A172 (cell line): ENCODE measurements at places on chromosomes 7 and 10.

DNA sequence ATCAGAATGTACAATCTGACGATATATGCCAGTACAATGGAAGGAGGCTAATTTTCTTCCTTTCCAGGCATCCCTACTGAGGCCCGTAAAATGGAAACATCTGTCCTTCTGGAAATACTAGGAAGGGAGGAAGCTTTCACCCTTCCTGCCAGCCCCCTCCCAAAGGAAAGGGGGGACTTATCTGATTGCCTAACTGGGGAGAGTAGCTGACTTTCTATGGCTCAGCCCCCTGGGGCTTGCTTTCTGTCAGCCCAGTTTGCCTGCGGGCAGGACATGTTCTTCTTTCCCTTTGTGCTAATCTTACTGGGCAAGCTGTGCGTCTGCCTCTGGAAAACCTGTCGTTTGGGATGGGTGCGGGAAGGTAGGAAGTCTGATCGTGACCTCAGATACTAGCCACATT is 508.9 kb downstream of the SUGCT start:
- DNase-seq = no peak

DNA sequence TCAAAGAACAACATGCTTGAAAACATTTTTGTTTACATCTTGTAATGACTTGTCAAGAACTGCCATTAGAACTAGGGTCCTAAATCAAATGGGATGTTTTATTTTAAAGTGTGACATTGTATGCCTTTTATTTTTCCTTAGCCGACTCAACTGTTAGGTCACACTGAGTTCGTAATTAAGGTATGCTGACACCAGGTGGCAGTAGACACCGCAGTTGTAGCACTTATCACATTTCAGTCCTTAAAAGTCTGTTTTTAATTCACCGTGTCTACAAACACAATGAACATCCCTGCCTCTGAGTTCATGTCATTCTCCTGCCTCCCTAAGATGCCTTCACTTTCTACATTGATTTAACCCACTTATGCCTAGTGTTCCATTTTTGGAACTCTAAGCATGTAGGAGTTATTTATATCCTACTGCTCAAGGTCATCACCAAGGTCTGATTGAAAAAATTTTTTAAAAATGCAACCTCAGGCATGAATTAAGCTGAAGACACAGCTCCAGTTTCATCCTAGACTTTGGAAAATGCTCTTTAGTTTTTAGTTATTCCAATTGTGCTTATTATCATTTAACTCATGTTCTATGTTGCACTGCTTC is 186.1 kb downstream of the BMPER start:
- peak; percentile 49 for DNase-seq

DNA sequence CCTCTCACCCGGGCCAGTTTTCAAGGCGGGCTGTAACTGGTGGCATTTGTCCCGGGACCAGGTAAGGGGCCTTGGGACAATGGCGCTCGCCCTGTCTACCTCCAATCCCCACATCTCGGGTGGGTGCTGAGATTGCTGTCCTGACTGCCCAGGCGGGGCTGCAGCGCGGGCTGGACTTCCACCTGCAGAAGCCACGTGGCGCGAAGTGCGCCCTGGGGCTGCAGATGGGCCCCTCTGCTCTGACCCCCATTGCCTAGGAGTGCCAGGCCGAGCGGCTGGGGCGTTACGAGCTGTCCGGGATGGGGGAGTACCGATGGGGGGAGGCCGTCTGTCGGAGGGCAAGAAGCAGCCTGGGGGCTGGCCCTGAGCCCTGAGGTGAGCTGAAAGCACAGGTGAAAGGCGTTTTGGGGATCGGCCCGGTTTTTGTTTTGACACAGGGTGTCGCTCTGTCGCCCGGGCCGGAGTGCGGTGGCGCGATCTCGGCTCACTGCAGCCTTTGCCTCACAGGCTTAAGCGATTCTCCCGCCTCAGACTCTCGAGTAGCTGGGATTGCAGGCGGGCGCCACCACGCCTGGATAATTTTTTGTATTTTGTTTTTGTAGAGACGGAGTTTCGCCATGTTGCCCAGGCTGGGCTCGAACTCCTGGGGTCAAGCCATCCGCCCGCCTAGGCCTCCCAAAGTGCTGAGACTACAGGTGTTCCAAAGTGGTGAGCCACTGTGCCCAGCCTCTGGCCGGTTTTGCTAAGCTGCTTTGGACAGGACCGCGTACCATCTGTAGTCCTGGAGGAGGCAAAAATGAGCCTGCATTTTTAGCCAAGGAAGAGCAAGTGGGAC is at the start of gene SFXN2:
Gene SFXN2 (plus strand): TSS at position 16 of the 835 bp plus-strand sequence. CDS start 12,001 bp downstream, outside the sequence.
- DNase-seq = no peak

DNA sequence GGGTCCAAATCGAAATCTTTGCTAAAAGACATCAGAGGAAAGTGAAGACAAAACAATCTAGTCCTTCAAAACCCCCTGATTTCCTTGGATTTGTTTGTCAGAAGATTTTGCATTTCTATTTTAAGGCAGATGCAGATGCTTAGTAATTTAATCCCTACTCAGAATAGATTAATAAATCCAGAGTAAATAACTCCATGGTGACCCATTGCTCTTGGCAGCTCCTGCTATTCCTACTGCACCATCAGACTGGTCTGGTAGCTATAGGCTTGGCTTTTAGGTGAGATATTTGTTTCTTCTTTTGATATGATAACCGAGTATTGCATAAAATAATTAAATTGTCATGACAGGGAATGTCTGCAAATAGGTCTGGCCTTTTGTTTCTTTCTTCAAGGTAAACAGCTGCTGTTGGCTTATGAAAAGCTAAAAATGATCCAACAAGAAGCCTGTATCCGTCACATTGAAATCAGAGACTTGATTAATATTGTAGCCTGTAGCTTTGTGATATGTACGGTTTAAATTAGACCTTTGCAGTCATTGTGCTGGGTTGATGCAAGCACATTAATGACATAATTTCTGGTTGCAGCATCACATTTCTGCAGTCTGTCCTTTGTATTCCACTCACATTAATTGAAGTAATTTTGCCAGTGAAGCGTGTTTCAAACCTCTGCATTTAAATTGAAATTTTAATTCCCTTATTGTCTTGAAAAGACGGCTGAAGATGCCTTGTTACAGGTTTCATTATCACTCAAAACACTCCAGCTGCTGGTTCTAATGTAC is 40.7 kb downstream of the EXOC4 start:
- no peak for DNase-seq

DNA sequence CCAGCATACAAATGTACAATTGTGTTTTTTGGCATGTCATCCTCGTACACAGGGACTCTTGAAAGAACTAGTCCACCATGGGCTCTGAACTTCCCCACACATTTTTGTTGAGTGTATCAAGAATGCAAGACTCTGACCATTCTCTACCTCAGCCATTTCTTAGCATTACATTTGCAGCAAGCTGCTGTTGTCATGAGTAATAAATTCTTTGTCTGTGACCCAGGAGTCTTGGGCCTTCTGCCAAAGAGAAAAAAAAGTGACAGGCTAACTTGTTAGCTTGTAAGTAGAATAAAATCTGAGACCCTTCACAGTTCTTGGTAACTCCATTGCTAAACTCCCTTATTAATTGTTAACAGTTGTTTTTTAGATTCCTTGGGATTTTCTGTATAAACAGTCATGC is 542.3 kb upstream of the MBL2 start:
- DNase-seq = peak; percentile 33

DNA sequence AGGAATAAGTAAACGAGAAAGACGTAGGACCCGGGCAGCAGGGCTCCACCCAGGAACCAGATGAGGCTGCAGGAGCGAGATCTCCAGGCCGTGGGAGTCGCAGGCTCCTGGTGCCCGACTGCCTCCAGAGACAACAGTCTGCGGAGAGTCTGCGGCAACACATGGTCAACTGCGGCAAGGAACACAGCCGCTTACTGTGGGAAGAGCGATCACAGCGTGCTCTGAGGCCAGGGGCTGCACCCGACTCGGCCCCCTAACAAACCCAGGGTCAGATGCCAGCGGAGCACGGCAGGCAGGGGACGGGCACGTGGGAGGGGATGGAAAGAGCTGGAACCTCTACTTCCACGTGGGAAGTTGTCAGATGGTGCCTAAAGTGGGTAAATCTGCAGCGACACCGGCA is 26.6 kb downstream of the GET4 start:
- DNase-seq = no peak

- no peak for DNase-seq
Measured at GRCh38 chr10:78895469-78895868, 173.3 kb upstream of the ZMIZ1 start.

- DNase-seq = no peak
Measured at GRCh38 chr10:88288320-88289059, 294.6 kb downstream of the RNLS start.

- DNase-seq = no peak
Measured at GRCh38 chr7:81128011-81128410, 209.2 kb upstream of the SEMA3C start.

- no peak for DNase-seq
Measured at GRCh38 chr7:71285571-71286145, 153.7 kb downstream of the GALNT17 start.

DNA sequence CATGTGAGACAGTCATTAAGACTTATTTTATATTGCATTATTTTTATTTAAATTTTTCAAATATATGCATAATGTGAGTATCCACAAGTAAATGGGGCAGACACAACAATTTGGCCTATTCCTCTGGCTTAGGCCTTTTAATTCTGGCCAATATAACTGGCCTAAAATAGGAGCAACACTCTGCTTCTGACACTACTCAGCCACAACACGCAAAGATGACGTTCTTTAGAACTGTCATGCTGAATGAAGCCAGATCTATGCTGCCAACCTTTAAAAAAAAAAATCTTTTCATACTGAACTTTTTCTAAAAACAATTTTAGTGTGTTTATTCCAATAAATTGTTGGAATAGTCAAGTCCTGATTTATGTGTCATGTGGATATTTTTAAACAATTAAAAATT is 355.0 kb upstream of the BMPER start:
- no peak for DNase-seq

- no peak for DNase-seq
Measured at GRCh38 chr7:9217204-9217603, 783.8 kb downstream of the NXPH1 start.

- no peak for DNase-seq
Measured at GRCh38 chr10:29304995-29305335, 16.1 kb downstream of the LYZL1 start.

DNA sequence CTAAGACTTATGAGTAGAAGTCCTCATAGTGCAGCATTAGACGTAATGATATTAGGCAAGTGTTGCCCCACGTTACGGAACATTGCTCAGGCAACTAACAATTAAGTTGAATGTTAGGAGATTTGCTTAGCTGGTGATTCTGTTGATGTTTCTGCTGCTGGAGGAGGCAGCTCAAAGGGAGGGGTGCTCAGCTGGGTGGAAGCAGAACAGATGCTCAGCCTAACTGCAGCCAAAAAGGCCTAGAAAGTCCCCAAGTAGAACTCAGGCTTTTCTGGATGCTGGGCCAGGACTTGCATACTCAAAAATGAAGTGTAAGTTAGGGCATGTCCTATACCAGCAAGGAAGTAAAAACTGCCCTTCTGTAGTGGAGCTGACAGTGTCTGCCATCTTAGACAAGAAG is 201.4 kb downstream of the ADRA2A start:
- no peak for DNase-seq

DNA sequence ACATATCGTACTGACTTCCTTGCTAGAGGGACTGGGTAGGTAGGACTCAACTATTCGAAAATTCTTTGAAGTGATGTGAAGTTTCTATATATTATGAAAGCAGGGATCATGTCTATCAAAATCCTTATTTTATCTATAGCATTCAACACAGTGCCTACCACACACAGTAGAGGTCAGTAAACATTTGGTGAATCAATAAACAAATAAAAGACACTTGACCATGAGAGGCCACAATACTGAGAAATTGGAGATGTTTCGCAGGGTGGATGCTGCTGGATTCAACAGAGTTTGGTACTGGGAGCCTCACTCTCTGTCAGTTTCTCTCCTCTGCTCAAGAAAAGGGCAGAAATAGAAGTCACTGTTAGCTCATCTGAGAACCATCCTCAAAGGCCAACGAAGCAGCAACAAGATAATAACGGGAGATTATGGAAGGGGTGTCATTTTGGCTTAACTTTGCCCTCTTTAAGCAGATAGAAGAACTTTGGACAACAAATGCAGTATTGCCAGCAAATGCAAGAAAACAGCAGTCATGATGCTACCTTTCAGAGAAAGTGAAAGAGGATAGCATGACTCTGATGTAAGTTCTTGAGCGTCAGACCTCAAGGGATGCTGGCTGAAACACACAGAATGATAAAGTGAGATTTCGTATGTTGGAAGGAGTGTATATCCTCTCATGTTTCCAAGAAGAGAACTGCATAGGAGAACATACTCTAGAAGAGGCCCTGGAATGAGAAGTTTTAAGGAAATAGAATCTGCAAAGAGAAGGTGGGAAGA is 107.6 kb downstream of the SEMA3E start:
- DNase-seq = no peak

GRCh38 chr10:101857802-101858476 is 14.3 kb upstream of the KCNIP2 start:
- no peak for DNase-seq

- peak; percentile 24 for DNase-seq
Measured at GRCh38 chr7:91310830-91311460, 46.7 kb downstream of the FZD1 start.

- DNase-seq = peak; percentile 19
Measured at GRCh38 chr7:111678986-111679385, 116.7 kb upstream of the IMMP2L start.

GRCh38 chr10:69769395-69769992 is 32.2 kb upstream of the COL13A1 start:
- peak; percentile 91 for DNase-seq

- DNase-seq = no peak
Measured at GRCh38 chr7:137888241-137888640, 41.5 kb upstream of the DGKI start.

- no peak for DNase-seq
Measured at GRCh38 chr7:37999673-38000072, 79.2 kb downstream of the EPDR1 start.

DNA sequence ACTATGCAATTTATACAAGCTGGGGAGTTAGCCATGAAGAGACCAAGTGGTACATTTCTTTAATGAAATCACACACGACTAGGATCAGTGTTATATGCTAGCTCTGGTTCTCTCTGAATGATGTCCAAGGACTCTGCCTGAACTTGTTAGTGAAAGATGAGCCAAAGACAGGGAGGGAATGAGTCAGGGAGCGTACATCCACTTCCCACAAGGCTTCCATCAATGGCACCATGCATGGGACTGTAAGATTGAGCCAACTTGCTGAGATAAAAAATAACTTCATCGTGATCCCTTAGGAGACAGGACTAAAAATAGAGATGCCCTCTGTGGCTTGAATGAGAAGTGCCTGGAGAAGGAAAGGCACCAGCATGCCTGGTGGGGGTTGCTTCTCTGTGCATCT is 629.7 kb downstream of the ACTR3B start:
- DNase-seq = no peak

DNA sequence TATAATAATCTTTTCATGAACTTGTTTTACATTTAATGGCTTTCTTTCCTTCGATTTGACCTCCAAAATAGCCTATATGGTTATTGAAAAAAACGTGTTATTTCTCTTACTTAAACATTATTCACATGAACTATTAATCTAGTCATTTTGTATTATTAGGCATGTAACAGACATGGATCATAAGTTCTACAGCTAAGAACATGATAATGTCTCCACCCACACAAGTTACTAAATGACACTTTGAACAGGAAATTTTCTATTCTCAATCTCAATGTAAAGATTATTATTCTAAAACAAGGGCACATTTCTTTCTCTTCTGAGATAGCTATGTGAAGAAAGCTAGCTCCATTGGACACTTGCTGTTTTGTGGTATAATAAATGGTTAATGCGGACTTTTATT is 10.0 kb downstream of the LAMB4 start:
- no peak for DNase-seq
